NCI-H1092 treated with DMSO at 0.1 percent for 48 hours (cell line): ENCODE measurements at places on chromosomes 7 and 10.

DNA sequence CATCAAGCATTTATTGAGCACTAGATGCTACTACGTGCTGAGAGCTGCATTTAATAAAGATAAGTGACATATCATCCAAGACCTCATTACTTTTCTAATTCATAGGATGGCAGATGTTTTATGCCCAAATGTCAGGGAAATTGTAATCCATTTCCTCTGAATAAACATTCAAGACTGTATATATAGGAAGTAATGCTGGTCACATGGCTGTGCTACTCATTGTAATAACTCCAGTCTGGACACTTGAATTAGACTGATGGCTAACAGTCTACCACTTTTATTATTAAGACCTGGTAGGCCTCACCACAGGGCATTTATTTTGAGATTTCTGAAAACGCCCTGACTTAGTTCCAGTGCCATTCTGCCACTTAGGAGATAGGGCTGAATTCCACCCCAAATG is 36.6 kb downstream of the PIK3AP1 start:
- DNase-seq = no peak

DNA sequence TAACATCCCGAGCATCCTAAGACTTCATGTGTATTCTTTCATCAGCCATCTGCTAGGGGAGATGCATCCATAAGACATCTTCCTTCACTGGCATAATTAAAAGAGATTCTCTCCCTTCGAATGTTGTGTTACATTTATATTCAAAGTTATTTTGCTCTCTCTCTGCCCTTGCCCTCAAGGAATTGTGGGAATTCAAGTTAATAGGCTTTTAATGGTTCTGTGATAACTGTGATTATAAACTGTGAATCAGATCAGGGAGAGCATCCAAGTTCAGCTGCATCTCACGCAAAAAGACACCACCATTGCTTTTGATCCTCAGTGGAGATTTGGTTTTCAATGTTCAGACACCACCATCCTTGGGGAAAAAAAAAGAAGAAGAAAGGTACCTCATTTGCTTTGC is 9.2 kb upstream of the TEX36 start:
- no peak for DNase-seq

DNA sequence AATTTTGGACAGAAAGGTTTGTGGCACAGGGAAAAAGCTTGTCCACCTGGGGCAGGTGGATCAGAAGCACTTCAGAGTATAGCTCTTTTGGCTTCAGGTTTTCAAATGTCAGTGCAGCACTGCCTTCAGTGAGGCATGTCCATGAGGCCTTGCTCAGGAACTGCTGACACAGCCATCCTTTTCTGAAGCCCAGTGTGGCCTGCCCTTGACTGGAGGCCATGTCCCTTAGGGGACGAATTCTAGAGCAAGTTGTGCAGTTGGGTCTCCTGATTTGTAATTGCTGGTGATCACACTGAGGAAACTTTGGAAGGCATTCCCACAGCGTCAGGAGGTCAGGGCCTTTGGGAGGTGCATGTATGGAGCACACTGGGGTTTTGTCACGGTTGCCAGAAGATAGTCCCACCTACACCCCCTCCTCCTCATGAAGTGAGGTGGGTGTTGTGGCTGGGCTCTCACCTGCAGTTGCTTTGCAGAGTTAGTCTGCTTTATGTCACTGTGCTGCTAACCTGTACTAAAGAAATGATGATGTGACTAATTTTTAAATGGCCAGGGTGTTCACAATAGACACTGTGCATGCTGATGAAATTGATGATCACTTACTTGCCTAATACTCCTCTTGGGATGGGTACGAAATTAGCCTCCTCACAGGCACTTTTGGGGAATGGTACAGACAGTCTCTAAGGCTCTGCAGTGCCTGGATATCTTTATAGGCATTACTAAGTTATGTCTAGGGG is 41.7 kb downstream of the OGDH start:
- no peak for DNase-seq

- DNase-seq = no peak
These were observed 81.2 kb downstream of the PAX2 start for GRCh38 chr10:100826661-100826982.

DNA sequence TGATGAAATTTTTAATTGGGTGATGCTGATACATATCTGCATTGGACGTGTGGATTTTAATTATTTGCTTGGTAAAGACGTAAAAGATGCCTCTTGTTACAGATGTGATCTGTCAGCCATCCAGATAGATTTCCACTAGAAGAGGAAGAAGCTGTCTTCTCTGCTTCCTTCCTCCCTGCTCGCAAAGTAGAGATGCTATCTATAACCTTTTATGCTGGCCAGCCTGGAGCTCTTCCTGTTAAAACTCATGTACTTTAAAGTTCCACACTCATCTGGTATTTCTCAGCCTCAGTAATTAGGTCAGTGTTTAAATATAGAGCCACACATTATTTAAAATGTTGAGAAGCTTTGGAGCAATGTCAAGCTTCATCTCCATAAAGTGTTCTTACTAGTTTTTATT is 51.2 kb upstream of the TMEM229A start:
- no peak for DNase-seq

- no peak for DNase-seq
These were observed 77.8 kb downstream of the JAZF1 start for GRCh38 chr7:28102797-28103196.

DNA sequence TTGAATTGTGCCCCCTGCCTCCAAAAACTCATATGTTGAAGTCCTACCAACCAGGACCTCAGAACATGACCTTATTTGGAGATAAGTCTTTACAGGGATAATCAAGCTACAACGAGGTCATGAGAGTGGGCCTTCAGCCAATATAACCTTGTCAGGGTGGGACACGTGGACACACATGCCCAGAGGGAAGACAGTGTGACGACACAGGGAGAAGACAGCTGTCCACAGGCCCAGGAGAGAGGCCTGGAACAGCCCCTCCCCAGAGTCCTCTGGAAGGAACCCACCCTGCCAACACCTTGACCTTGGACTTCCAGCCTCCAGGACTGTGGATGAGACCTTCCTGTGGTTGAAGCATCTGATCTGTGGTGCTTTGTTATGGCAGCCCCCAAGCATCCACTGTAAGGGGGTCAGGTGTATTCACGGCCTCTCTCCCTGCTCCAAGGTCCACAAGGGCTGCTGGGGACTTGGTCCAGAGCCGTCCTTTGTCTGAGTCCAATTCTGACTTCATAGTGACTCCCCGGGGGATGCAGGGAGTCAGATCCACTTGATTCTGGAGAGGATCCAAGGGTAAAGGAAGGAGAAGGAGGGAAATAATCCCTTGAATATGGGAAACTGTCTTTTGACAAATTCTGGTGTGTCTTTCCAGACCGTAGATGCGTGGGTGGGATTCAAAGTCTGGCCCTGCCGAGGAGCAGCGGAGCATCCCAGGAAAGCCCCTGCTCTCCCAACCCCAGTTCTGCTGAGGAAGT is 7.0 kb downstream of the CALML3 start:
- DNase-seq = no peak

DNA sequence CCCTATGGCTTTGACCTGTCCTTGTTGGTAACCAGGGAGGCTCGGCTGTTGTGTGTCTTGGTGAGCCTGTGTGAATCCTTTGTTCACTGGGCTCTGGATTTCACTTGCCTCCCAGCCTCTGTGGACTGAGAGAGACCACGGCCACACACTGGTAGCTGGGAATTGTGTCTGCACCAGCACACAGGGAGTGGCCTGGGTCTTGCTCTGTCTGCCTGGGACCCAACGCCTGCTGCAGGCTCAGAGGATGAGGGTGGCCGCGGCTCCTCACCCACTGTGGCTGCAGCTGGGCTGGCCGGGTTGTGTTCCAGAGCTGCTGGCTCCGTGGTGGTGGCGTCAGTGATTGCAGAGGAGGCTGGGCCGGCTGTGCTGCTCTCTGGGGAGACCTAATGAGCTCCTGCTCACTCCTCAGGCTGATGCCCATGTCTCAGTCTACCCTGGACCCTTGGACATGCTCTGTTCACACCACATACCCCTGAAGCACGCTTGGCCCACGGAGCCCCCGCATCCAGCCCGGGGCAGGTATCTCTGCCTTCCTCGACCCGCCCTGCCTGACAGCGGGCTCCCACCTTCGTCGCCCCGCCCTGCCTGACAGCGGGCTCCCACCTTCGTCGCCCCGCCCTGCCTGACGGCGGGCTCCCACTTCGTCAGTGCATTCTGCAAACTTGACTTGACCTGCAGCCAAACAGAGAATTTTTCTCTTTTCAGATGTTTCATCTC is 328.5 kb downstream of the ADARB2 start:
- no peak for DNase-seq

DNA sequence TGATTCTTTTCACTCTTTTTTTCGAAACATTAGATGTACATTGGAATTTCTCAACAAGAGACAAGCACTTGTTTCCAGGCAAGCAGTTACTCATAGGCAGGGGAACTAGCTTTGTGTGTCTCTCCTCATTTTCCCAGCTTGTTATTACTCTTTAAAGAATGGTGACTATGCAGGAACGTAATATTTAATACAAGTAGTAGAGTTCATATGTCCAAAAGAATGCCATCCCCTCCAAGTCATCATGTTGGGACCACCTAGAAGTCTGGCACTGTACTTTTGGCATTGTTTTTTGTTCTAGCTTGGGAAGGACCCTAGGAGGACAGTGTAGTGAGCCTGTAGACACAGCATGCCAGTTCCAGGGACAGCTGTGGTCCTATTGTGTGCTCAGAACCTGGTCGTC is 650.7 kb downstream of the INHBA start:
- DNase-seq = no peak

DNA sequence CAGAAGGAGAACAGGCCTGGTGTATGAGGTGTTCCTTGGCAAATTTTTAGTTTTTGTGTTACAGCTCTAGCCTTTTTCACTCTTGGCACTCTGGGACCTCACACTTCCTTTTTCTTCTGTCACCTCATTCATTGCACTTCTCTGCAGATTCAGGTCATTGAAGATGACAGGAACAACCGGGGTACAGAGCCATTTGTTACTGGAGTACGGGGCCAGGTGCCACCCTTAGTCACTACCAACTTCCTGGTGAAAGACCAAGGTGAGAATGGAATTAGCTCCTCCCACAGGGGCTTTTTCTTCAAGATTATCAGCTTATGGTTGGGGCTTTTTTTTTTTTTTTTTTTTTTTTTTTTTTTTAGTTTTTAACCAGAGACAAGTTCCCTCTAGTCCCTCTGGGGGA is 18.5 kb upstream of the CHCHD1 start:
- DNase-seq = no peak

DNA sequence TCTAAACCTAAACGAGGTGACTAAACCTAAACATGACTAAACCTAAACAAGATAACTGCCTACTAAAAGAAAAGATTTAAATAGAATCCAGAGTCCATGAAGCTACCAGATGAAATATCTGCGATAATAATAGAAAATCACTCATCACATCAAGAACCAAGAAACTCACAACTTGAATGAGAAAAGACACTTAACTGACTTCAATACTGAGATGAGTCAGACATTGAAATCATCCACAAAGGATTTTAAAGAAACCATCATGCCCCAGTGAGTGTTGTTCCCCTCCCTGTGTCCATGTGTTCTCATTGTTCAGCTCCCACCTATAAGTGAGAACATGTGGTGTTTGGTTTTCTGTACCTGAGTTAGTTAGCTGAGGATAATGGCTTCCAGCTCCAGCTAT is 416.0 kb downstream of the CALN1 start:
- no peak for DNase-seq

GRCh38 chr7:98797150-98797549 is 72.7 kb downstream of the TMEM130 start:
- DNase-seq = no peak

DNA sequence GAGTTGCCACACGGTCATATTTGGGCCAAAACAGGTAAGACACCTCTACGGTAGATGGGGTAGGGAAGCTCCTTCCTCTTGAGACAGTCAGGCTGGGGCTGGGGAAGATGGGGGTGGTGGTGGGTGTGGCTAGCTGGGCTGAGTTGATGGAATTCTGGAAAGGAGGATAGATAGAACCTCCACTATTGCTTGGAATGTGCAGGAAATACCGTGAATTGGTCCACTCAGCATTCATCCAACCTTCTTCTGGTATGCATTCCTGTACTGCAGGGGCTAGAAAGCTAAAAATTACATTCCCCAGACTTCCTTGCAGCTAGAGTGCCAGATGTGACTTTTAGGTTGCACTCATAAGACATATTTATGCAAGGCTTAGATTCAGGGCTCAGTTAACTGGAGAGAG is 24.8 kb downstream of the TLX1 start:
- no peak for DNase-seq

DNA sequence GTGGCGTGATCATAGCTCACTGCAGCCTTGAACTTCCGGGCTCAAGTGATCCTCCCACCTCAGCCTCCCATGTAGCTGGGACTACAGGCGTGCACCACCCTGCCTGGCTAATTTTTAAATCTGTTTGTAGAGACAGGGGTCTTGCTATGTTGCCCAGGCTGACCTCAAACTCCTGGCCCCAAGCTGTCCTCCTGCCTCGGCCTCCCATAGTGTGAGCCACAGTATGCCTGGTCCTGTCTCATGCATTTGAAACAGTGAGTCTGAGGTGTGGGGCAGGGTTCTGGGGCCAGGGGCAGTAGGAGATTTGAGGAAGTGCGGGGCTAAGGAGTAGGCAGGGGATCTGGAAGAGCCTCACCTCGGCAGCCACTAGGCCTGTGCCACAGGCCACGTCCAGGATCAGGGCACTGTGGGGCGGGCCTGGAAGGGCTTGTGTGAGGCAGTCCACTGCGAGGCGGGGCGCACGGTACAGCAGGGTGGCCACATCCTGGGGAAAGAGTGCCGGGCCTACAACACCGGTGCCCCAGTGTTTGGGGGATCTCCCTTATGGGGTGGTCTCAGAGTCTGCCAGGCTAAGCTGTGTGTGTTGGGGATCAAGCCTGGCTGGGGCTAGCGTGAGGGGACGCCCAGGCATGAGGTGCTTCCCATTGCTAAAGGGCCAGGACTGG is 1.5 kb downstream of the METTL27 start:
- DNase-seq = no peak

GRCh38 chr10:84590327-84591193 is 262.2 kb downstream of the CCSER2 start:
- peak; percentile 98 for DNase-seq

GRCh38 chr7:4244041-4244440 is 438.1 kb upstream of the FOXK1 start:
- DNase-seq = no peak

- DNase-seq = no peak
These were observed 71.7 kb downstream of the MTURN start for GRCh38 chr7:30206491-30206890.
